Renal pelvis (tissue), 12 donors: ENCODE measurements at places on chromosomes 7 and 10. TPM values are rescaled to one million over a fixed set of nuclear protein-coding genes. Genes with fewer than 3 reads are reported as not detected.

- no peak for DNase-seq
These were observed 2.4 kb upstream of the SYCE1 start for GRCh38 chr10:133567609-133568286.

KCNIP2 gene
- polyA plus RNA-seq = 3.8 TPM

DNA sequence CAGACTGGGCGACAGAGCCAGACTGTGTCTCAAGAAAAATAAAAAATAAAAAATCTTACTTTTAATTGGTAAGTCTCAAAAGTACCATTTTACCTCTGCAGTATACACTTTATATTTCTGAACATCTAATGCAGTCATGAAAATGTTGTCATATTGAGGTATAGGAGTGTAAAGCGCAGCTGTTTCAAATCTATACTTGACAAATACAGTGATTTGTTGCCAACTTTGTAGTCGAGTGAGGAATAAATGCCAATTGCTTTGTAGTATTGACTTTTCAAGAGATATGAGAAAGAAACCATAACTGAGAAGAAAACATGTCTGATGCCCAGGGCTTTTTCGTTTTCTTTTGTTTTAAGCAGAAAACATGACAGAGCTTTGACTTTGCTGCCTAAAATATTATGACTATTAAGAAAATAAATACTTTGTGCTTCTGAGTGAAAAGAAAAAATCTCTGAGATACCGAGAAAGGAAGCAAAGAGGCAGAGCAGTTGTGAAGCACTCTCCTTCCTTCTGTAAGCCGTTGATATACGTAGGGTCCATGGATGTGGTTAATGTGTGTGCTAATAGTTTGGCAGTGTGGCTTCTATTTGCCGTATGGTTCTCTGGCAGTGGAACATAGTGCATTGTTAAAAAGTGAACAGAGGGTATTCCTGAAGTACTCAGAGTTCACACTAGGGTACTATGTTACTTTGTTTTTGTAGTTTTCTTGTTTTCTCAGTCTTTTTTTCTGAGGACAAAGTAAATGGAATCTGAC is 38.2 kb downstream of the AVL9 start:
- no peak for DNase-seq

TCERG1L gene
- polyA plus RNA-seq = 1.3 TPM

DNA sequence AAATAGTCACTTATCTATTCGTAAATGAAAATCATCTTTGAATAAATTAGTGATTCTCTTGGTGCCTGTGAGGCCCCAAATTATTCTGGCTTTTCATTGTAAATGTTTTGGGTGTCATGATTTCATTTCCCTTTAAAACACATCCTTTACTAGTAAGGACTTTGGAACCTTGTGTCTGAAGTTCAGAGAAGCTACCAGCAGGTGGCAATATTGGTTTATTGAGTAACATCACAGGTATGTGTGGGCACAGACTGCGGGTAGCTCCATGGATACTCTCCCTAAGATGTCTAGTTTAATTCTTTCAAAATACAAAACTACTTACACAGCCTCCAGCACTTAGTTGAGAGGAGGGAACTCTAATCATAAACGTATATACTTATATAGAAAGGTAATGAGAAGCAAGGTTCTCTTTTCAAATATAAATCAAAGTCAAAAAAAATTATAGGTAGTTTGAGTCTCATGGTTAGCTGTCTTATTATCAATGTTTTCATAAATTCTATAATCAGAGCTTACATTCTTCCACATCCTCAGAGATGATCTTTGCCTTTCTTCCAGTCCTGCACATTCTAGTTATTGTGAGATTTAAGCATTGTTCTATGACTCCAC is 449.6 kb downstream of the GRM8 start:
- DNase-seq = peak; percentile 39
